Pons (tissue), 1 donor: ENCODE measurements at places on chromosomes 13 and 19.

DNA sequence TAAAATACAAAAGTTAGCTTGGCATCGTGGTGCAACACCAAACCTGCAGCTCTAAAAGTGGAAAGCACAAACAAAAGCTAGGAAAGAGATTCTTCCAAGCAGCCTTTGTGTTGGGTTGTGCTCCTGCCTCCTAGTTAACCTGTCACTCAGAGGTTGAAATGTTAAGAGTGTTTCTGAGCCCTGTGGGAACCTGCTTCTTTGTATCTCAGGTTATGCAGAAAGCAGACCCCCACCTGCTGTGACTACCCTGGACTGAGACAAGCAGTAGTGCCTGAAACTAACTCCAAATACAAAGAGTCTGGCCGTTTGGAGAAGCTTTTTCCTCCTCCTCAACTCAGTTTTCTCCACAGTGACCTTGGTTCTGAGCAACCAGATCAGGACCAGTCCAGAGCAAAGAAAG is 158.4 kb upstream of the CSNK1A1L start:
- no peak for DNase-seq

DNA sequence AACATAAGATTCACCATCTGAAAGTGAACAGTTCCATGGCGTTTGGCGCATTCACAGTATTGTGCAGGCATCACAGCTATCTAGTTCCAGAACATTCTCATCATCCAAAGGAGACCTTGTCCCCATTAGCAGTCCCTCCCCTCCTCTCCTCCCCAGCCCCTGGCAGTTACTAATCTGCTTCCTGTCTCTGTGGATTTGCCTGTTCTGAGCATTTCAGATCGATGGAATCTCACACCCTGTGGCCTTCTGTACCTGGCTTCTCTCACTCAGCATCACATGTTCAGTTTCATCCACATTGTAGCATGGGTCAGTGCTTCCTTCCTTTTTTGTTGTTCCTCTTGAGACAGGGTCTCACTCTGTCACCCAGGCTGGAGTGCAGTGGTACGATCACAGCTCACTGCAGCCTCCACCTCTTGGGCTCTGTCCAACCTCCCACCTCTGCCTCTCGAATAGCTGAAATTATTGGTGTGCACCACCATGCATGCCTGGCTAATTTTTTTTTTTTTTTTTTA is 34.6 kb downstream of the CRTC1 start:
- DNase-seq = no peak

- DNase-seq = no peak
Measured at GRCh38 chr19:1459479-1459878, 9.6 kb downstream of the APC2 start.

DNA sequence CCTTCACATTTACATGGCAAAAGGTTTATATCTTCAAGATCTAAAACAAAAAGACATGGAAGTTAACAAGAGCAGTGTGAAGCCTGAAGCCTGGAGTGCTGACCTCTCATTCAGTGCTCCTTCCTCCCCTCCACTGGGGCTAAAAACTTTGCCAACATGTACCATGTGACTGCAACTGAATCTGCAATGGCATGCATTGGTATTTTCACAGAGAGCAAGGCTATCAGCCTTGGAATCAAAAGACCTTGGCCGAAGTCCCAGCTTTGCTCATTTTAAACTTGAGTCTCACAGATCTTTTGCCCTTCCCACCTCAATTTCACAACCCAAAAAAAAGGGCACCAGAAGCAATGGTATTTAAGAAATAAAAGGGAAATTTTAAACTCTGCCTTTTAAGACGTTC is 325.1 kb downstream of the DCT start:
- no peak for DNase-seq

GRCh38 chr19:33329736-33330135 is 27.4 kb upstream of the CEBPA start:
- DNase-seq = no peak

DNA sequence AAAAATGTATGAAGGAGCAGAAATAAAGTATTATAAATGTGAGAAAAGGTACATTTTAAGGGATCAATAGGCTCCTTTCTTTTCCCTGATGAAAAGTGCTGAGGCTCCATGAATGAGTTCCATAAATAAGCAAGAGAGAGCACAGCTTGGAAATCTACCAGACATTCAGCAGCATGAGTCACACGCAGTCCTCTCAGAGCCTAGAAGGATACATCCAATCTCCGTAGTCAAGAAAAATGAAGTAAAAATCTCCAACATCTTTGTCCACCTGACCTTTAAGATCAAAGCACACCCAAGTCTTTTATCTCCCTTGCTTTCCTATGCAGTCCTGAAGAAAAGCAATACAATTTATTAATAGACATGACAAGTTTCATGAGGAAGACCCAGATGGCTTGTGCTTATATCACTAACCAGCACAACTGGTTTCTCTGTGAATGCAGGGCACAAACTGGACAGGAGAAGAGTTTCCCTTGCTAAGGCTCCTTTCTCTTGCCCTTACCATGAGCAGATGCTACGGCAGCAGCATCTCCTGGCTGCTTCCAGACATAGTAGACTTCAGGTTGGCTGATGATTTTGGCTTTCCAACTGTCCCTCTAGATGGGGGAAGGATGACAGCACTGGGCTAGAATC is 730.8 kb downstream of the EFNB2 start:
- peak; percentile 62 for DNase-seq

GRCh38 chr13:52010890-52011631 is at the start of gene ATP7B:
TSS of gene ATP7B (minus strand) at chr13:52011450. CDS start at chr13:52011337, 113 bp downstream.
- DNase-seq = no peak

GRCh38 chr13:32415019-32415418 is 12.9 kb downstream of the N4BP2L1 start:
- no peak for DNase-seq

- no peak for DNase-seq
Measured at GRCh38 chr19:32829345-32829896, 40.1 kb downstream of the SLC7A9 start.

DNA sequence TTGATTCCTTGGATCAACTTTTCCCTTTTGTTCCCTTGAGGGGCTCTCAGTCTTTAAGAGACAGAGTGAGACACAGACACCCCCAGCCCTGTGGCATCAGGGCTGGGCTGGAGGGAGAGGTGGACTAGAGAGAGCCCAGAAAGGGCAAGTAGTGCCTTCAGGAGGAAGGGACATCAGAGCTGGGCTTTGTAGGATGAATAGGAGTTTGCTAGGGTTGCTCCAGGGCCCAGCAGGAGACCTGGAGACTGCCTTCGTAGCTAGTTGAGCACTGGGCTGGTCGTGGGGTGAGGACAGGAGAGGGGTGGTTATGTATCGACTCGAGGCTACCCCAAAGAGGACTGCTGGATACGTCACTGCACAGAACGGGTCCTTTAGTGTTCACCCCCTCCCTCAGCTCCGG is 5.4 kb downstream of the MAP1S start:
- DNase-seq = no peak

- no peak for DNase-seq
Measured at GRCh38 chr13:103236213-103236612, 170.0 kb upstream of the SLC10A2 start.

GRCh38 chr13:40077396-40078027 is 422.1 kb downstream of the COG6 start:
- DNase-seq = no peak
